ENCODE measurements at places on chromosomes 16 and 17. TPM values are rescaled to one million over a fixed set of nuclear protein-coding genes. Genes with fewer than 3 reads are reported as not detected.

Gene SLC35G6
- not detected for polyA plus RNA-seq

Gene SLFN11
- polyA plus RNA-seq: 19.1 TPM

Gene TMEM204
- polyA plus RNA-seq: 21.6 TPM

Gene CMC2
- 60.4 TPM for polyA plus RNA-seq

Gene MT1A
- not detected for polyA plus RNA-seq

- DNase-seq: no peak
Measured at GRCh38 chr16:47624563-47624962, 163.4 kb downstream of the PHKB start.

GRCh38 chr17:45293413-45294211 lies 23.2 kb downstream of the MAP3K14 start:
- DNase-seq: no peak

DNA sequence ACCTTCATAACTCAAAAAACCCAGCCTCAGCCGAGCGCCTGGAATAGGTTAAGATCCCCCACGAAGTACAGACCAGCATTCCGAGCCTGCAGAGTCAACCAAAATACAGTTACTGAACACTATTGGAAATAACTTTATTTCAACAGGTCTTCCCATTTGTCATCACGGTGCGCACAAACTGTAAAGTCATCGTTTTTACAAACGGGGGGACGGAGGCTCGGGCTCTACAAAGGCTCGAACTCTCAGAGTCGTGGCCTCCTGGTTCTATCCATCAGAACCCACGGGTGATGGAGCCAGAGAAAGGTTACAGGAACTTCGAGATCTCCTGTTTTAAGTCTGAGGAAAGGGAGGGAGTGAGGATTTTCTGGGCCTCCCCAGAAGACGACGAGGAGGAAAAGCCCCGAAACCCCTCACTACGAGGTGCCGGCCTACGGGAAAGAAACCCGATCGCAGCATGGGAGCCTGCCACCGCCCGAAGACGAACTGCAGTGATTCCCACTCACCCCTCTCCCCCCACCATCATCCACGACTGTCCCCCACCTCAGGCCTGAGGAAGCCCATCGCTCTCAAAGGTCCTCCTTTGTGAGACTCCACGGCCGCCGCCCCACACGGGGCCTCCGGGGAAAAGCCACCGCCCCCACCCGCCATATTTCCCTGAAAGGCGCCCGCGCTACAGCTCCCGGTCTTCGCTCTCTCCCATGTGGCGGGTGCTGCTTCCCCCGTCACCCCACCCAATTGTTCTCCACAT lies 917 bp downstream of the YWHAE start:
- no peak for DNase-seq

DNA sequence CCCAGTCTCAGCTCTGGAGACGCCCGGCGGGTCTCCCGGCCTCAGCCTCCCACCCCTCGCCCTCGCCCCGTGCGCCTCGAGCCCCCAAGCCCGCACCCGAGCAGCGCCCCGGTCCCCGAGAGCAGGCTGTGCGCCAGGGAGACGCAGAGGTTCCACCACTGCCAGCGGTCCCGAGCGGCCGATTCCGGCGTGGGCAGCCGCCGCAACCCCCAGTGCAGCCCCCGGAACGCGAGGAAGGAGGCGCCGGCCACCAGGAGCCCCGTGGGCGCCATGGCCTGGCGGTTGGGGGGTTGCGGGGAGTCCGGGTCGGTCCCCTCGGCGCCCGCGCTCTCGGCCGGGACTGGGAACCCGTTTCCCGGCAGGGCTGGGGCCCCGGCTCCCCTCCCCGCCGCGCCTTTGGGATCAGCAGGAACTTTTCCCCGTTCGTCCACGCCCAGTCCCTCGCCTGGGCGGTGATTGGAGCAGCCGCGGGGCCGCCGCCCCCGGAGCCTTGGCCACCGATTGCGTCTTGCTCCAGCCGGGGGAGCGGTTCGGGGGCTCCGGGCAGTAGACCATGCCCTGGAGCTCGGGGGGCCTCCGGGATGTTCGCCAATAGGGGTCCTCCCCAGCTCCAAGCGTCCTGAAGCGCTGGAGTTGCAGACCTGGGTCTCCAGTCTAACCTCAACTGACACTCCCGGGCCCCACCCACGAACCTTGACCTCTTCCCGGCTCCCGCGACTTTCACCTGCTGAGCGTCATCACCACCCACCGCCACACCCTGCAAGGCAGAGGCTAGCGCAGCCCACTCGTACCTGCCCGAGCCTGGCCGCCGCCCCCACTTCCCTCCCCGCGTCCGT lies at the start of gene TLCD2:
Gene TLCD2 (minus strand): TSS at position 407 of the 836 bp plus-strand sequence. CDS start 135 bp downstream, at position 272.
- DNase-seq: no peak

DNA sequence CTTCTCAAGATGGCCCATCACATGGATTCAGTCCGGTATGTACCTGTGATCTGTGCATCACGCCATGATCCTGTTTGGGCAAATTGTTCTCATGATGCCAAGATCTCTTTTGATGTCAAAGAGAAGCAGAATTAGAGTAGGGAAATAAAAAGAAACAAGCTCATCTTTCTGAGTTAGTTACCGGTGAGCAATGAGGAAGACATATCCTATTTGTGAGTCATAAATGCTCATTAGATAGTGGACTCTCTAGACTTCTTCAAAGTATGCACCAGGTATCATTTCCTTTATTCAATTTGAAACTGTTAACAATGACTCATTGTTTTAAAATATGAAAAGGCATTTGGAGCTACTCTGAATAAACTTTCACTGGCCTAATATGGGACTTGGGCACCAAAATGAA lies 8.0 kb upstream of the KRTAP4-12 start:
- DNase-seq: no peak

DNA sequence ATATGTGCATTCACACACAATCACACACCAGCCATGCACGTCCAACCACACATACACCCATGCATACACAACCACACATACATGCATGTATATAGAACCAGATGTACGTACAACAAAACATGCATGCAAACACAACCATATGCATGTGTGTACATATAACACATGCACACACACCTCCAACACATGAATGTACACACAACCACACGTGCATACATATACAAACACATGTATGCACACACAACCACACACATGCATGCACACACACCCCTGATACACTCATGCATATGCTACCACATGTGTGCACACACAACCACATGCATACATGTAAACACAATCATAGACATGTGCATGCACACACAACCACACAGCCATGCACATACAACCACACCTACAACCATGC lies 52.0 kb upstream of the SDK2 start:
- DNase-seq: no peak

DNA sequence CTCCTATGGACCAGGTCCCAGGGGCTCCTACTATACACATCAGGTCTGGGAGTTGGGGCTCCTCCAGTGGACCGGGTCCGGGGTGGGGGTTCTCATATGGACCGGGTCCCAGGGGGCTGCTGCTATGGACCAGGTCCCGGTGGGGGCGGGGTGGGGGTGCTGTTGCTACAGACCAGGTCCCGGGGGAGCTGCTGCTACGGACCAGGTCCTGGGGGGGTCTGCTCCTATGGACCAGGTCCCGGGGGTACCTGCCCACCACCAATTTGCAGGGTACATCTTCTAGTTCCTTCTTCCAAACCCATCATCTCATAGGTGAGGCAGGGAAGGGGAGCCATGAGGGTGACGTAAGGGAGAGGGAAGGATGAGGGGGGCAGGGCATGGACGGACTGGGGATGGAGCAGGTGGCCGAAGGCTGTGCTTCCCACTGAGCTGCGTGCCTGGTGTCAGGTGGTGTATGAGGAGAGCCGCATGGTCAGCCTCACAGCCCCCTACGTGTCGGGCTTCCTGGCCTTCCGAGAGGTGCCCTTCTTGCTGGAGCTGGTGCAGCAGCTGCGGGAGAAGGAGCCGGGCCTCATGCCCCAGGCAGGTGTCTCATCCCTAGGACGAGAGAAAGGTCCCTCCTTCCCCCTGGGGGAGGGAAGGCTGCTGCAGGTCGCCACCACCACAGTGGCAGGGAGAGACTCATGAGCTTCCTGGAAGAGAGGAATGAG lies 6.6 kb downstream of the ENDOV start:
- DNase-seq: no peak

DNA sequence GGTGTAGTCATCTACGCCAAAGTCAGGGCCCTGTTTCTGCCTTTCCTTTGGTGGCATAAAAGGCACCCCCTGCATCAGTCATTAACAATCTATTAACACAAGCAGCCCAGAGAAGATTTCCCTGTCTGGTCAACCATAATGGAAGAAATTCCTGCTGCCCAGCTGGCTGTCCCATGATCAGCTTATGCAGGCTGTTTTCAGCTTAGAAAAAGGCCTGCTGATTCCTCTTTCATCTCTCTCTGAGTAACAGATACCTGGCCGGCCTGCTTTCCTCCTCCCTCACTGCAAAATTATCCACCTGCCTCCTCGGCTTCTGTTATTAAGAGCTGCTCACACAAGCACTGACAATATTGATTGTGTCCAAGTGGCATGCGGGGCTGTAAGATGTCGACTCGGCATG lies 70.3 kb upstream of the MMP2 start:
- DNase-seq: no peak

DNA sequence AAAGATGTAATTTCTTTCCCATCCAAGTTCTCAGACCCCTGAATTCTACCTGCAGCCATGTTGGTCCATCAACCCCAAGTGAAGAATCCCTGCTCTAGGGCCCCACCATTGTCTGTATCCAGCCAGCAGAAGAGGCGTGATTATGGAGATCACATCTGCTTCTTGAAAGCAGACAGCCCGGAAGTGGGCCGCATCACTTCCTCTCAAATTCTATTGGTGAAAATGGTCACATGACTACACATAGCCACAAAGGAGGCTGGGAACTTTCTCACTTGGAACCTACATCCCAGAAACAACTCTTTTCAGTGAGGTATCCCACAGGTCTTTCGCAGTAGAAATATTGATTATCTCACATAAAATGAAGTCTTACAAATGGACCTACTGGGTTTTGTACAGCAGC lies 40.1 kb downstream of the IL4R start:
- no peak for DNase-seq

DNA sequence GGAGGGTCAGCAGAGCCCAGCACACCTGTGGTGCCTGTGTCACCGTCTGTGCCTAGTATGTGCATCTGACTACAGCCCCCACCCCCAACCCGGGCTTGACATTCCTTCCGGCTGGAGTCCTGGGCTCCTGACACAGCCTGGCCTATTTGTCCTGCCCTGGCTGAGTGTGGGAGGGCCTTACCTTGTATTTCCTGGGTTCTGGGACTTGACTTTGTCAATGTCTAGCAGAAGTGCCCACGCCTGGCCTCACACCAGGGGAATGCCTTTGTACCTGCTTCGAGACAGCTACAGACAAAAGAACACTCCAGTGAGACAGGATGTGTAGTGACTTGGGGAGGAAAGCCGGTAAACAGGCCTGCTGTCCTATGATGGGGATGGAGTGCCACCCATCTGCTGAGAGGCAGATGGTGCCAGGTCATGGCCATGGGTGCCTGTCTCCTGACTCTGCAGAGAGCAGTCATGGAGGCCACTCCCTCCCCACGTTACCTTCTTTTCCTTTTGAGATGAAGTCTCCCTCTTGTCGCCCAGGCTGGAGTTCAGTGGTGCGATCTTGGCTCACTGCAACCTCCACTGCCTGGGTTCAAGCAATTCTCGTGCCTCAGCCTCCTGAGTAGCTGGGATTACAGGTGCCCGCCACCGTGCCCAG lies 42.8 kb downstream of the TNFRSF13B start:
- no peak for DNase-seq

DNA sequence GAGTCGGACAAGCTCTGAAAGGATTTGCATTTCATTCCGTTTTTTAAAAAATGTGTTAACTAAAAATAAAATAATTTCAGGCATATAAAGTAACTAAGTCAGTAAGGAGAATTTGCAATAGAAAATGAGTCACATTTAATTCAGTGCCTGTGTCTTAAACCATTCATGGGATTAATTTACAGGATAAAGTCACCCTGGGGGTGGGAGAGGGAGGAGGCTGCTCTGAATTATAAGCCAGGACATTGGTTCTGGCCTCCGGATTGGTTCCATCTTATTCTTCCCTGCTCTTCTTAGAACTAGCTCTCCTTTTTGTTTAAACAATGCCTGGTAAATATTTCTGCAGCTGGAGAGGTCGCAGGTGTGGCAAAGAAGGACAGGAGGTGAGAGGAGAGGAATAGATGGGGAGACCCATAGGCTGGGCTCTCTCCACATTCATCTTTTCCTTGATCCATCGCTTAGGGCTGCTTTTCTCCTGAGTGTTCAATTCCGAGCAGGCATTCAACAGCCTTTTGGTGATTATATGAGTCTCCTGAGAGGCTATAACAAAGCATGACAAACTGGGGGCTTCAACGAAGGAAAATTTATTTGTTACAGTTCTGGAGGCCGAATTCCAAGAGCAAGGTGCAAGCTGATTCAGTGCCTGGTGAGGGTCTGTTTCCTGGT lies 319.2 kb downstream of the PHKB start:
- no peak for DNase-seq

Data from left renal cortex interstitium (tissue), 4 donors.